Stimulated activated CD4-positive, alpha-beta T cell treated with anti-CD3 and anti-CD28 coated beads, Interleukin-15, amount 100 ng/mL, for 1 hour (primary cell): ENCODE measurements at places on chromosomes 1 and 21.
A peak's percentile ranks its signal among the peaks of the same experiment; 100 is the strongest.

- DNase-seq: peak; percentile 33
Measured at GRCh38 chr21:37073417-37074196, 553 bp downstream of the TTC3 start.

- DNase-seq: peak; percentile 90
Measured at GRCh38 chr1:6393400-6394187, at the start of gene ACOT7. Gene ACOT7, minus strand, starts transcription at chr1:6393767. Its CDS starts 368 bp downstream, at chr1:6393399.

- no peak for DNase-seq
Measured at GRCh38 chr1:45266151-45266801, 59.9 kb upstream of the ZSWIM5 start.

DNA sequence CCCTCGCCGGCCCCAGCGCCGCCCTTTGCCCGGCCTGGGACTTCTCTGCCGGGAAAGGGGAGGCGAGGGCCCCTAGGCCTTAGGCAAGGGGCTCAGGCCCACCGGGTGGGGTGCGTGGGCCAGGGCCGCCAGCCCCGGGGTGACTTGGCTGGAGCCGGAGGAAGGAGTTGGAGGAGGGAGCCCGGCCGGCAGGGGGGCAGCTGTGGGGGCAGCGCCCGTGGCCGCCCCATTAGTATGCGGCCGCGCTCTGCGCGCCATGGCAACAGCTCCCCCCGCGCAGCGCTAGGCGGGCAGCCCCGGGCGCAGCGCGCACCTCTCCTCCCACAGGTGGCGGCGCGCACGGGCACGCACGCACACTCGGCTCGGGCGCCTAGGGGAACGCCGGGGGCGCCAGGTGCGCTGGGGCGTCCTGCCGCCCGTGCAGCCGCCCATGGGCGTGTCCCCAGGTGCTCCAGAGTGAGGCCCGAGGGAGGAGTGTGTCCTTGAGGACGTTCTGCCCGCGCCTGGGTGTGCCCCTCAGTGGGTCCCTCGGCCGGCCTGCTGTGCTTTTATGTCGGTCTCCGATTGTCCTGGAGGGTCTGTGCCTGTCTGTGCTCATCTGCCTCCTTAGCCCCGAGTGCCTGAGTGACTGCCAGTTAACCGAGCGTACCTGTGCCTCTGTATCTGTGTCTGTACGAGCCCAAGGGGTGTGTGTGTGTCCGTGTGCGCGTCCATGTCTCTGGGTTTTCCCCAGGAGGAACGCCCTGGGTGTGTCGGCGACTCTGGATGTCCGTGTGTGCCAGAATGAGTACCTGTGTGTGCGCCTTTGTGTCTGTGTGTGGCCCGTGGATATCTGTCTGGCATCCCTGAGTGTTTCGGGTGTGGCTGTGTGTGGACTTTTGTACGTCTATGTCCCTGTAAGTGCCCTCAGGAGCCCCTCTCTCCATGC, 38.2 kb upstream of the WASF2 start:
- DNase-seq: peak; percentile 47

- DNase-seq: no peak
Measured at GRCh38 chr1:25065795-25066238, 135.7 kb upstream of the RUNX3 start.

- DNase-seq: no peak
Measured at GRCh38 chr21:39079617-39080016, 103.6 kb downstream of the PSMG1 start.

DNA sequence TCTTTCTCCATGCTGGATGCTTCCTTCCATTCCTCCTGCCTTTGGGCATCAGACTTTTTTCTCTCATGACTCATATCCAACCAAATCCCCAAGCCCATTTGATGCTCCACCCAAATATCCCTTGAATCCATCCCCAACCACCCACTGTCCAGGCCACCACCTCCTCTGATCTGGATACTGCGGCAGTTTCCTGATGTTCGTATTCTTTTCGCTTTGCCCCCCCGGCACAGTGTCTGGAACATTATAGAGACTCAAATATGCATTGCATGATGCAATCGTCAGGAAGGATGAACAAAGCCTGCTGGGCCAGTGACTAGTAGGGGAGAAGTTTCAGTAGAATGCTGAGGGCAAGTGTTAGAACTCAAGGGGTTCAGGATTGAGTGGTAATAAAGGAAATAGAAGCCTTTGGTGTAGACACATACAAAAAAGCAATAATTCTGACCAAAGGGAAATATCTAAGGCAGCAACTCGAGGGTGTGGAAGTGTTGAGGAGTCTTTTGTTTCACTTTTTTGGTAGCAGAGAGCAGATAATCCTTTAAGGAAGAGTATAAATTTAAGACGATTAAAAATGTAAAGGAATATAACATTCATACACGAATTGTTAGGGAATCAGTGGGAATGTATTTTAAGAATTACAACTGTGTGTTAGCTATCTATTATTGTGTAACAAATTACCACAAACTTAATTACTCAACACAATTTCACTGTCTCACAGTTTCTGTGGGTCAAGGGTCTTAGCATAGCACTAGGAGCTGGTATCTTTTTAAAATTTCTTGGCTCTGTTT, 7.5 kb downstream of the S100A11 start:
- no peak for DNase-seq

DNA sequence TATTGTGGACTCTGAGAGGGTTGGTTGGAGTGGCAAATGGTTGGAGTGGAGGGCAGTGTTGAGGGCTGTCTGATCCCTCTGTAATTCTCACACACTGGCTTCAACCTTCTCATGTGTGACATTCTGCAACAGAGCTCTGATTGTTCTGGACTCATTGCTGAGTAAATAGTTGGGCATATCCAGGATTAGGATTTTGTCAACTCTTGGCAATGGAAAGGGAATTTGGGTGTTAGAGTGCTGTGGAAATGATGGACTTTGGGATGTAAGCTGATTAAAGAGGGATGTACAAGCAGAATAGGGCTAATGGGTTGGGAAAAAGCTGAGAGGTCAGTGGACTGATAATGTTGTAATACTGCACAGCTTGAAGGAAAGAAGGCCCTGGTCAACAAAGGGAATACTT, 16.5 kb downstream of the TLCD4 start:
- no peak for DNase-seq

GRCh38 chr1:205543351-205544301, 39.2 kb downstream of the CDK18 start:
- DNase-seq: no peak

- no peak for DNase-seq
Measured at GRCh38 chr1:53579221-53580008, 120.2 kb downstream of the DMRTB1 start.

DNA sequence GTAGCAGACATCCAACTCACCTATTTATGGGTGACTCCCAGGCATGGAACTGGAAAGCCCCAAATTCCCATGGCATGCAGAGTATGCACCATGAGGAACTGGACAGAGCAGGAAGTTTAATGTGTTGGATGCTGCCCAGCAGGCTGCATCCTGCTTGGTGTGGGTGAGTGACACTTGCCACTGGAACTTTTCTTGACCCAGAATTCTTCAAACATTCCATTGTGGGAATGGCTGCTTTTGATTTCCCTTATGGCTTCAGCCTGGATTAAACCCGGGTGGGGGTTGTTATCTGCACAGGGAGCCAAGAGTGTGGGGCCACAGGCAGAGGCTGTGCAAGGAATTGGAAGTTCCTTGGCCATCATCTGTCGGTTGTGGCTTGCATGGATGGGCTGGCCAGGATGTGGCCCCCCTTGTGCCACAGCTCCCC, 26.9 kb upstream of the BACE2 start:
- DNase-seq: no peak

DNA sequence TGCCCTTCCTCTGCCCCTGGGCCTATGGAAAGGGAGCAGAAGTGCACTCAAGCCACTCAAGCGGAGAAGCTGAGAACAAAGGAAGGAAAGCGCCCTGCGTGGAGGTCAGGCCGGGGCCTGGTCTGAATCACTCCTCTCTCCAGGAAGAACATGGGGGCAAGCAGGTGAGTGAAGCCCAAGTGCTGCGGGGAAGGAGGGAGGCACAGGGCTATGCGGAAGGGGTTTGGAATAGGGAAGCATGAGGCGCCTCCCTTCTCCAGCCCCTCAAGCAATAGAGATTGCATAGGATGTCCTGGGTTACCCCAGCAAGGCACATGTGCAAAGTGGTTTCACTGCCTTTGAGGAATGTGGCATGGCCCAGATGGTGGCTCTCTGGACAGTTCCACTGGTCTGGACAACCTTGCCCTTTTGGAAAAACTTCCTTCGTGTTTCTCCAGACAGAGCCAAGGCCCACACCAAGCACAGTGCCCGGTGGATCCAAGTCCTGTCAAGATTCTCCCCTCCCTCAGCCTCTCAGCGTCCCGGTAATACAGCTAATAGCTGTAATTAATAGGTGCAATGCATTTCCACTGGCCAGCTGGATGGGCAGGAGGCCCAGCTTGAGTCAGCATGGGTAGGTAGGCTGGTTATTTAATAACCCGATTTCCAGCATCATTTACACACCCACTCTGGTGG, 13.7 kb downstream of the BLACAT1 start:
- no peak for DNase-seq

DNA sequence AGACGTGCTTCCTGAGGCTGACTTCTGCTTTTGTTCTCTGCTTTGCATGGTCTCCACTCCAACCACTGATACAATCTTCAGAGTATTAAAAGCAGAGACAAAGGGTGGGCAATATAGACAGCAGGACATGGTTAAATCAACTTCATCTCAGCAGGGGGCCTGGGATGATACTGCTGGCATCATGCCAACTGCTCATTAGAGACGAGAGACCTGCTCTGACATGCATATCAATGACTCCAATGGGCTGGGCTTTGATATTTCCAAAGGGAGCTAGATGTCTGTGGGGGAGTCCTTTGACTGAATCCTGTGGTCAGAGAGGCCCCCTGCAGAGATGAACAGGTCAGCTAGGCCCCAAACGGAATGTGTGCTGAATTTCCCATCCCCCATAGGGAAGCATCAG, 106.6 kb downstream of the ACTL8 start:
- DNase-seq: no peak

- DNase-seq: no peak
Measured at GRCh38 chr1:111813440-111814304, 58.0 kb downstream of the DDX20 start.

DNA sequence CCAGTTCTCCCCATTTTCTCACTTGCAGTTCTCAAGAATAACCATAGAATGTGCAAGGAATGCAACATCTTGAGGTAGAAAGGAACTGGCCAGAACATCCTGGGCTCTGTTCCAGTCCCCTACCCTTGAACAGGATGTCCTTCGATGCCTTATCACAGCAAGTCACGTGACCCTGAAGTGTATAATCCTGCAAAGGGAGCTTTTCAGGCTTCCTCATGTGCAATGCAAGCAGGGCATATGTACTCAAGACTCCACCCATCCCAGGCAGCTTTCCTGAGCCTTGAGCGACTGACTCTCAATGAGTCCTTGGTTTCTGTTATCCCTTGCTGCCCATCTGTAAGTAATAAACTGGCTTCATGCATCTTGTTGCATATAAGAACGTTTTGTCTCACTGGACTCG, 311.0 kb downstream of the MRPL39 start:
- DNase-seq: no peak

DNA sequence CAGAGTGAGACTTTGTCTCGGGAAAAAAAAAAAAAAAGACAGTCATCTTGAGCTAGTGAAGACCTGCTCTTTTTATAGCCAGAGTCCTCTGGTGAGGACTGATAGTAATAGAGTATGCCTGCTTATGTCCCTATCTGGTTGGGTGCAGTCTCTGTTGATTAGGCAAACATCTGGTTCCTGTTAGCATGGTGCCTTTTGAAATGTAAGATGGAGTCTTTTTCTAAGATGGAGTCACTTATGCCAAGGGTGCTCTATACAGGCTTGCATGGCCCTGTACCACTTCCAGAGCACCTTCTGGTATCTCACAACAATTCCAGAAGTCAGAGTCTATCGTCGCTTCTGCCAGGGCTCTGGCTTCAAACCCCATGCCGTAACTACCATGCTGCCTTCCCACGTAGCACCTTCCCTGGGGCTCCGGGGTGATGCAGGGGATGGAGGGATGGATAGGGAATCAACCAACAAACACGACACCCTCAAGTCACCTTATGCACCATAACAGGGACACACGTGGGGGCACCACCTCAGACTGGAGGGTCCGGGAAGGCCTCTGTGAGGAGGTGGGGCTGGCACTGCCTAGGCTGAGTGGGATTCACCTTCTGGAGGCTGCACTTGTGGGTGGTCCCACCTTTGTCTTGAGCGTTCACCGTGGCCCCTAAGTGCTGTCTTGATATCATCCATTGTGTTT, 11.6 kb upstream of the PADI6 start:
- DNase-seq: no peak

- no peak for DNase-seq
Measured at GRCh38 chr1:235858766-235859165, 7.9 kb downstream of the LYST start.

GRCh38 chr1:230153641-230154296, 86.7 kb downstream of the GALNT2 start:
- no peak for DNase-seq

DNA sequence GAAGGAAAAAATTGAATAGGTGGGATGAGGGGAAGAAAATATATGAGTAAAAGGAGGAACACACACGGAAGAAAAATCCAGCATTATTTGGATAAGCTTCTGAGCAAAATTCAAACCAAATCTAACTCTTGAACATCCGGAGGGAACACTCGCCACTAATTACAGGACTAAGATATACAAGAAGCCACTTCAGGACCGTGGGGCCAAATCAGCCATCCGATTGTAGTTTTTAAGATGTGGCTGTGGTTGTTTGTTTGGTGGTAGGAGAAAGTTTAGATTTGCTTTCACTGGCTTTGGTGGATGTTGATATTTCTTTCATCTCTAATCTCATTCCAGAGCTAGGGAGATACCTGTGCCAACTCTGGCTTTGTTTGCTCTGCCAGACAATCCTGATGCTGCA, 43.7 kb upstream of the ADAMTS1 start:
- no peak for DNase-seq

GRCh38 chr1:56963667-56964066, 2.1 kb downstream of the C8B start:
- DNase-seq: no peak

- DNase-seq: no peak
Measured at GRCh38 chr1:84634536-84635205, 55.6 kb downstream of the SSX2IP start.

DNA sequence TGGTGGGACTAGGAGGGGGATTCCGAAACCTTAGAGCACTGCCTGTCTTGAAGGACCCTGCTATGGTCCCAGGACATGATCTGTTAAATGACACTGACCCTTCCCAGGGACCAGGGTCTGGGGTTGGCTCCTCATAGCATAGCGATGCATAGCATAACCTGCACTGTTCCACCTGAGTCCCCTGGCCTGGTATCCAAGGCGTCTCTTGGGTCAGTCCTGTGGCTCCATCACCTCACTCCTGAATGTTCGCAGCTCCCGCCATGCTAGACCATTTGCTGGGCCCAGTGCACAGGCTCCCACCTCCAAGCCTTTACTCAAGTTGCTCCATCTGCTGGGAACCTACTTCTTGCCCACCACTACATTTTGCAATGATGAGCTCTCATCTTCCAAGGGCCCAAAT, 39.0 kb upstream of the MAGOH start:
- no peak for DNase-seq

GRCh38 chr1:61067446-61068019, 14.8 kb upstream of the NFIA start:
- no peak for DNase-seq

- no peak for DNase-seq
Measured at GRCh38 chr1:97570691-97571090, 350.1 kb downstream of the DPYD start.

- DNase-seq: no peak
Measured at GRCh38 chr1:223230161-223230881, 87.3 kb upstream of the TLR5 start.

GRCh38 chr21:39625211-39625895, 12.6 kb downstream of the B3GALT5 start:
- no peak for DNase-seq

GRCh38 chr1:51264451-51264850, 28.4 kb downstream of the RNF11 start:
- no peak for DNase-seq
